ENCODE measurements at places on chromosomes 7 and 10.
A peak's percentile ranks its signal among the peaks of the same experiment; 100 is the strongest.

GRCh38 chr10:93435621-93436397, 46.3 kb downstream of the MYOF start:
- peak; percentile 77 for DNase-seq
- peaks cover 3% of the 10 kb centered on the region for H3K36me3 ChIP-seq
- no peaks in the 10 kb centered on the region for H3K27me3 ChIP-seq
- peaks cover 49% of the 10 kb centered on the region for H3K4me1 ChIP-seq
- peak overlapping the region; percentile 5 for H3K4me3 ChIP-seq
- peak overlapping the region; percentile 99 for H3K27ac ChIP-seq

- no peak for DNase-seq
- H3K4me1 ChIP-seq = no peaks in the 10 kb centered on the region
- H3K4me3 ChIP-seq = no peak overlapping the region
- no peak overlapping the region for H3K27ac ChIP-seq
- no peaks in the 10 kb centered on the region for H3K27me3 ChIP-seq
Measured at GRCh38 chr7:32458025-32458424, 32.2 kb downstream of the LSM5 start.

GRCh38 chr10:17263580-17263979, 35.5 kb downstream of the VIM start:
- H3K27me3 ChIP-seq = no peaks in the 10 kb centered on the region
- no peak for DNase-seq

- no peak overlapping the region for H3K27ac ChIP-seq
- peaks cover 11% of the 10 kb centered on the region for H3K27me3 ChIP-seq
- H3K4me3 ChIP-seq = no peak overlapping the region
- H3K36me3 ChIP-seq = no peaks in the 10 kb centered on the region
Measured at GRCh38 chr10:26213157-26213800, 3.3 kb upstream of the GAD2 start.

DNA sequence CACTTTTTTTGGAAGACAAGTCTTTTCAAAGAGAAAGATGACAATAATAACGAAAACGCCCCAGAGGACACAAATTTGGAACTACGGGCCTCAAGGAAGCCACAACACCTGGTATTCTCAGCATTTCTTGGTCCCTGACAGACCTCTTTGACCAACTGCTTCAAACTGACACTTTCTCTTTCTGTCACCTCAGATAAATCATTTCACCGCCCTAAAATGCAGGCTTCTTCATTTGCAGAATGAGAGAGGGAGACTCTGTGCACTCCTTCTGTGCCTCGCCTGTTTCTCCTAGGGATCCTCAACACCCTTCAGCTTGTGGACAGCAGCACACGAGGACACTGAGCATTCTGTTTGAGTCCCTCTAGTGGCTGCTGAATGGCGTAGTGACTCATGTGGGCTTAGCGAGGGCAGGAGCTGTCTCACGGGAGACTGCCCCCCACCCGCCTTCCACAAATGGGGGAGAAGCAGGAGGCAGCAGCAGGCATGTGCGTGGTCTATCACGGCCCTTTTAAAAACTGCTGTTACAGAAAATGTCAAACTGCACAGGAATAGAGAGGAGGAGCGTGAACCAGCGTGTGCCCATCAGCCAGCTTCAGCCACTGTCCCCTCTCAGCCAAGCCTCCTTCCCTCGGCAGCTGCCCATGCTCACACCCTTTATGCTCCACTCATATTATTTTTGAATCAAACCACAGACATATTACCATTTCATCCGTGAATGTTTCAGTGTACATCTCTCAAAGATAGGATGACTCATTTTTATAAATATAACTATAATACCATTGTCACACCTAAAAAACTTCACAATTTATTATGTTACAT, 41.4 kb downstream of the GSDME start:
- H3K36me3 ChIP-seq = no peaks in the 10 kb centered on the region
- H3K4me1 ChIP-seq = peaks cover 3% of the 10 kb centered on the region
- H3K27ac ChIP-seq = no peak overlapping the region
- no peaks in the 10 kb centered on the region for H3K27me3 ChIP-seq

DNA sequence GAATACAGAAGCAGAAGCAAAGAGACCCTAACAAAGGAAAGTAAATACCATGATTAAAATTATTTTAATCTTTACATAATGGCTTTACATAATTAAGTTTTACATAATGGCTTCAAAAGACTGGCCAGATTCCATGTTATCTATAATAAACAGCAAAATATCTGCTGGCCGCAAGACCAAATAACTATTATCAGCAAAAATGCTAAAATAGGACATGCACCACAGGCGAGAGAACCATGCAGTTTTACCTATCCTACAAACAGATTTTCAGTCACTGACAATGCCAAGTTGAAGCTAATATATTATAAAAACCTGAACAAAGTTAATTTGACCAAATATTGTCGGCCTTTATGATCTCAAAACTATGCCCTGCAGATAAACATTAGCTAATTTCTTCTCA, 34.2 kb upstream of the ANLN start:
- H3K4me1 ChIP-seq = no peaks in the 10 kb centered on the region
- no peak overlapping the region for H3K4me3 ChIP-seq
- H3K27ac ChIP-seq = no peak overlapping the region

- H3K27ac ChIP-seq = no peak overlapping the region
- peaks cover 20% of the 10 kb centered on the region for H3K4me1 ChIP-seq
- no peaks in the 10 kb centered on the region for H3K27me3 ChIP-seq
- no peaks in the 10 kb centered on the region for H3K36me3 ChIP-seq
Measured at GRCh38 chr7:17374654-17375053, 76.2 kb downstream of the AHR start.

DNA sequence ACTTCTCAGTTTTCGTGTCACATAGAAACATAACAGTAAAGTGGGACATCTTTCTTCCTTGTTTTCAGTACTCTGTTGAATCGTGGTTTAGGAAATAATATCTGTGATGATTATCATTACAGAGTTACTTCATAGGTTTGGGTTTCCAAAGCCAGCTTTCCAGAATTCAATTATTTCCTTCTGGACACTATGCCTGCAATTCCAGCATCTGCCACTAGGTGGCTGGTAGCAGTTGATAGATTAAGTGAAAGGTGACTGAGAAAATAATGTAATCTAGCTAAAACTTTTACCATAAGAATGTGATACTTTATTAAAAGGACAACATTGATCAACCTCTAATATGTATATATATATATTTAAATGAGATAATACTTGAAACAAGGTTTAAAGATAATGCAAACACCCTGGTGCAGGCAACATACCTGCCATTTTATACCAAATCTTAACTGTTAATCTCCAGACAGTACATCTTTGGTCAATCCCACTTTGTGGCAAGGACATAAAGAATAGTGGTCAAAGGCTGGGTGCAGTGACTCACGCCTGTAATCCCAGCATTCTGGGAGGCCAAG, 102.6 kb downstream of the SH3PXD2A start:
- H3K4me1 ChIP-seq = peaks cover 7% of the 10 kb centered on the region
- H3K27me3 ChIP-seq = no peaks in the 10 kb centered on the region
- no peaks in the 10 kb centered on the region for H3K36me3 ChIP-seq
- DNase-seq = no peak

DNA sequence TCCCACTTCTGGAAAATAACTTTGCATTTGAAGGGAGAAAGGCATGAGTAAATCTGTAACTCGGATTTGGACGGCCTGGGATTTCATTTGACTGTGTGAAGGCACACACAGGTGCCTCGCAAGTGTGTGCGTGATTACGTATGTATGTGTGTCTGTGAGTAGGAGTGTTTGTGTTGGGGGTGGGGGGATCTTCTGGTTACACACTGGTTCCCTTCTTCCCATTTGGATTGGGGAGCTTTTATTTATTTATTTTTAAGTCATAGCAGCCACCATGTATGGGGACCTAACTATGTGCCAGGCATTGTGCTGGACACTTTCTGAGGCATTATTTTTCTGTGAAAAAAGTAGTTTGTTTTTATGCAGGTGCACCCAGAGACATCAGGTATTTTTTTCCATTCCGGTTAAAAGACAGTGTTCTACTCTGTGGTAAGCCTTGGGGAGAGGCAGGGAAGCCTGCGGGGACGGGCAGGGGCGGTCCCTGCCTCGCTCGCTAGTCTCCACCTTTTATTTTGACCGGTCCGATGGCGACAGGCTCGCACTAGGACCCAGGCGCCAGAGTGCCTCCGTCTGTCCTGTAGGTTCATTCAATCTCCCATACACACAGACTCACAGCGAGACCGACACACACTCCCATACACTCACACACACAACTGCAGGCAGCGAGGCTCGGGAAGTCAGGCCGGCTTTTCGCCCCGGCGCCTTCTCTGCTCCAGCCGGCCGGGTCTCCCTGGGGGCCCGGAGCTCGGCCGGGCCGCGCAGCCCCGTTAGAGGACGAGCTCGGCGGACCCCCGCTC, at the start of gene MXI1:
Gene MXI1, plus strand, starts transcription at position 595 of the 794 bp plus-strand sequence. CDS start 204 bp downstream, outside the sequence.
- no peaks in the 10 kb centered on the region for H3K36me3 ChIP-seq
- DNase-seq = peak; percentile 82
- peaks cover 11% of the 10 kb centered on the region for H3K27me3 ChIP-seq
- H3K4me3 ChIP-seq = peak within 1 kb of the TSS; percentile 75
- peaks cover 2% of the 10 kb centered on the region for H3K4me1 ChIP-seq

DNA sequence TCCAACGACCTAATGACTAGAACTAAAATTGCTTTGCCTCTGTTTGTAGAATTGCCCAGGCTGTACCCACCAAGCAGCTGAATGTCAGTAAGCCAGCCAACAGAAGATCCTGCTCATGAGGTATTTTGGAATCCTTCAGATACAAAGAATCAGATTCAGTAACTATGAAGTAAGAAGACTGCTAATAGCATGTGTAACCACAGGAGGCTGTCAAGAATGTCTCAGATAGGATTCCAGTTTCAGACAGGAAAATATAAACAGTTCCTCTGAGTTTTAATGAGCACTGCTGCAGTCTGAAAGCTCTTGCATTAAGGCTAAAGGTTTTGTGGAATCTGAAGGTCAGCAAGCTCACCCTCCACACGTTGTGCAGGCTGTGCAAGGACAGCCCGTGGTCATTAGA, 112.6 kb upstream of the ADAM12 start:
- H3K36me3 ChIP-seq = no peaks in the 10 kb centered on the region
- no peaks in the 10 kb centered on the region for H3K27me3 ChIP-seq
- peak; percentile 66 for DNase-seq
- no peak overlapping the region for H3K4me3 ChIP-seq

DNA sequence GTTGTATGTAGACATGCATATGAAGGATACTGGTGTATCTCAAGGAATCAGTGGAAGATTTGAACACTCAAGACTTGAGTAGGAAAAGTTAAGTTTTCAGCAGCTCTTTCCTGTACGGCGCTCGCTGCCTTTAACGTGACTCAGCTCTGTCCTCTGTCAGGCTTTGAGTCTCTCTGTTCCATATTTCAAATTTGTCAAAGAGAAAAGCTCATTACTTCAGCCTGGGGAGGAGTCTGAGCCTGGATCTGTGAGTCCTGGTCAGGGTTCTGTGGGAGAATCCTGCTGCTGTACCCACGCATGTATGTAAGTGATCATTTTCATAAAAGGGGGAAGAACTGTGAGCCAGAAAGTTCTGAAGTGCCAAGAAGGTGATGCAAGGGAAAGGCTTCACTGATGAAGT, 13.8 kb upstream of the MPP7 start:
- no peaks in the 10 kb centered on the region for H3K36me3 ChIP-seq
- DNase-seq = no peak
- H3K27ac ChIP-seq = no peak overlapping the region
- no peaks in the 10 kb centered on the region for H3K4me1 ChIP-seq
- no peak overlapping the region for H3K4me3 ChIP-seq
- no peaks in the 10 kb centered on the region for H3K27me3 ChIP-seq

DNA sequence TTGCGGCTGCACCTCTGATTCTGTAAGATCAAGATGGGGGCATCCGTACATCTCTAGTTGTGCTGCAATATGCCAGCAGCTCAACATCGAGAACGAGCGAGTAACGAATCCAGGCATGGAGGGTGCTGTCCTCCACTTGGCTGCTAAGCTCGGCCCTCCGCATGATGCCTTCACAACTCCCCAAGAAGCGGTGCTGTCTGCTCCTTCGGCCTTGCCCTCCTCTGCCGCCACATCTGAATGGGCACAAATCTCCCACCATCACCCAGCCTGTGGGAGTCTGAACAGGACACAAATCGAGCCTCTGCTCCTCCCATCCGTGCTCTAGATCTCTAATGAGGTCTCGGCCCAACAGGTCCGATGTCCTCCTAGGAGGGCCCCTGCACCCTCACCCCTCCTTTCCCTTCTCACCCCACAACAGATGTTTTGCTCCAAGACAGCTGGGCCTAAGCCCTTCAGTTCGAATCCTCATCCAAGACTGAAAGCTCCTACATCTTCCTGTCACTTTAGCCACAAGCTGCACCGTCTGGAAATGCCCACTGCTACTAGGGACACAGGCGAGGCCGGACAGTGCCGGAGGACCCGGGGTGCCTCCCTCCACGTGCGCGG, 86.7 kb downstream of the ZNF33B start:
- peak overlapping the region; percentile 72 for H3K27ac ChIP-seq
- H3K36me3 ChIP-seq = no peaks in the 10 kb centered on the region
- no peaks in the 10 kb centered on the region for H3K4me1 ChIP-seq
- no peaks in the 10 kb centered on the region for H3K27me3 ChIP-seq
- H3K4me3 ChIP-seq = peak overlapping the region; percentile 81

GRCh38 chr10:3781468-3782145, 3.4 kb downstream of the KLF6 start:
- peaks cover 21% of the 10 kb centered on the region for H3K4me1 ChIP-seq
- no peaks in the 10 kb centered on the region for H3K27me3 ChIP-seq
- H3K27ac ChIP-seq = peak overlapping the region; percentile 99

DNA sequence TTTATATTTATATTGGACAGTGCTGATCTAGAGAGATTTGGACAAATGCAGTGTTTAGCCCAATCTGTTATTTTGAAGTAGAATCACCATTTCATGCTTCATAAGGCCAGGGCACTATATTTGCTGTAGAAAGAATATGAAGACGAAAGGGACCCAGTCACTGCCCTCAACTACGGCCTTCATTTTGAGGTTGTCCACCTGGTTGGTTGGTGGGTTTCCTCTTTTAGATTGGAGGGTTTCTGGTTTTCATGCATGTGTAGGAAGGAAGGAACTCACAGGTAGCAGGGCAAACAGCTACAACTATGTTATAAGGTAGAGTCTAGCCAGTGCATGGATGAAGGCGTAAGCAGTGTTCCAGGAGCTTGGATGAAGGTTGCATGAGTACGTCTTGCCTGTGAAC, 56.3 kb downstream of the ARID5B start:
- no peaks in the 10 kb centered on the region for H3K4me1 ChIP-seq
- H3K4me3 ChIP-seq = no peak overlapping the region
- H3K27me3 ChIP-seq = no peaks in the 10 kb centered on the region
- peaks cover 4% of the 10 kb centered on the region for H3K36me3 ChIP-seq
- H3K27ac ChIP-seq = no peak overlapping the region

GRCh38 chr7:19707240-19707639, 1.6 kb downstream of the POLR1F start:
- H3K27me3 ChIP-seq = no peaks in the 10 kb centered on the region
- H3K4me1 ChIP-seq = no peaks in the 10 kb centered on the region
- DNase-seq = peak; percentile 15

GRCh38 chr10:124259139-124259825, 159.4 kb downstream of the OAT start:
- DNase-seq = no peak
- H3K36me3 ChIP-seq = no peaks in the 10 kb centered on the region
- no peaks in the 10 kb centered on the region for H3K4me1 ChIP-seq
- no peak overlapping the region for H3K4me3 ChIP-seq

DNA sequence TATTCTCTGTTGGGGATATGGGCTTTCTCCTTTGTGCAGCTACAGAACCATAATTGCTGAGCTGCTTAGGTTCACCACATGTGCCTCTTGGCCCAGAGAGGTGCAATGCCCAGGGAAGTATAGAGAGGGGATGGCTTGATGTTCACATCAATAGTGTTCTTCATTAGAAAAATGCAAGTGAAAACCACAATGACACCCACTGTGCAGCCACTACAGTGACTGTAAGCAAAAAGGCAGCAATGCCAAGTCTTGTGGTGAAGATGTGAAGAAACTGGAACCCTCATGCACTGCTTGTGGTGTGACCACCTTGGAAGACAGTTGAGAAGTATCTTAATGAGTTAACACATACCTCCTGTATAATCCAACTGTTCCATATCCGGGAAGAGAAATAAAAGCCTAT, 318.9 kb upstream of the ZMIZ1 start:
- H3K27ac ChIP-seq = no peak overlapping the region
- peaks cover 2% of the 10 kb centered on the region for H3K27me3 ChIP-seq
- no peak overlapping the region for H3K4me3 ChIP-seq
- peaks cover 7% of the 10 kb centered on the region for H3K4me1 ChIP-seq
- DNase-seq = no peak
- H3K36me3 ChIP-seq = no peaks in the 10 kb centered on the region

Measured in fibroblast of lung (primary cell).